ENCODE measurements at places on chromosomes 3 and 15.

GRCh38 chr3:129592381-129593131 lies 13.9 kb downstream of the PLXND1 start:
- no peak for DNase-seq

DNA sequence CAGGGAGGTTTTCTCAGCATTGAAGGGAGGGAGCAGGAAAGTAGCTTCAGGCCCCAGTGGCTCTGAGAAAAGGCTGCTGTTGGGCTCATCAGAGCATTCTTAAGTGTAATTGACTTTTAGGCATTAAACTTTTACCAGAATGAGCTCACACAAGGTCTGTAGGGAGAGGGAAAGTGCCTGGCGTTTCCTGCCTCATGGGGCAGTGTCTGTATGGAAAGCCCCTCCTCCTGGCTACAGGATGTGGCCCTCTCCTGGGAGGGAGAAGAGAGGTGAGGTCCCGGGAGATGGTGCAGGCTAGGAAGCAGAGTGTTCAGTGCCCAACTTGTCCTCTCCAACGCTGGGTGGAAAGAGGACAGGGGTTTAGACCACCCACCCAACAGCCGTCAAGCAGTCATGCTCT lies 21.3 kb upstream of the SCN10A start:
- DNase-seq = no peak

GRCh38 chr15:66252685-66253417 lies 699 bp downstream of the MEGF11 start:
- DNase-seq = no peak

DNA sequence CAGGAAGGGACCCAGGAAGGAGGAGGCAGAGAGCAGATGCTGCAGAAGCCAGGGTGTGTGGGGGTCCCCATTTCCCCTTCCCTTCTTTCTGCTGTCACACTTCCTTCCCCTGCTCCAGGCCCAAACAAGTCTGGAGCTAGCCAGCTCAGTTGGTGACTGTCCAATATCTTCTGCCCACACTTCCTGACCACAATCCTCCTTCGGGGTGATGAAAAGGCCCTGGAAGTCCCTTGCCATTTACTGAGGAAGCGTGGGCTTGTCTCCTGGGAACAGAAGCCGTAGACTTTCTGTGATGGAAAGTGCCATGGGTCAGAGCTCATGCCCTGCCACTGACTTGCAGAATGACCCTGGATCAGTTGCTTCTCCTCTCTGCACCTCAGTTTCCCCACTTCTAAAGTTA lies 39.0 kb downstream of the ANAPC13 start:
- DNase-seq = no peak

DNA sequence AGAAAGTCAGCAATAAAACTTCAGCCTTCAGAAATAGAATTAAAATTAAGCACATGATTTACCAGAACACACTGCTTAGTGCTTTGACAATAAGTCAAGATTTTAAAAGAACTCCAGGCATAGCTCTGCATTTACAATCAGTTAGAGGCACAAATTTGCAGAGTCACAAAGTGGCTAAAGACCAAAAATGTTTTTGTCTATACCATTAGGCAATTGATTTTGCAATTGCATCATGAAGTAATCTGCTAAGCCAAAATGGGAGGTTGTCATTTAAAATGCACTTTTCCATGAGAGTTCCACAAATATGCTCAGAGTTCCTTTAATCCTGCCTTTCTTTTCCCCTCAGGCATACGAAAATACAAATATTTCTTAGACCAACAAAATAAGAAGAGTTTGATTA lies 10.1 kb upstream of the DCP1A start:
- no peak for DNase-seq

- DNase-seq = no peak
Measured at GRCh38 chr3:111676211-111677006, 81.3 kb upstream of the ZBED2 start.

DNA sequence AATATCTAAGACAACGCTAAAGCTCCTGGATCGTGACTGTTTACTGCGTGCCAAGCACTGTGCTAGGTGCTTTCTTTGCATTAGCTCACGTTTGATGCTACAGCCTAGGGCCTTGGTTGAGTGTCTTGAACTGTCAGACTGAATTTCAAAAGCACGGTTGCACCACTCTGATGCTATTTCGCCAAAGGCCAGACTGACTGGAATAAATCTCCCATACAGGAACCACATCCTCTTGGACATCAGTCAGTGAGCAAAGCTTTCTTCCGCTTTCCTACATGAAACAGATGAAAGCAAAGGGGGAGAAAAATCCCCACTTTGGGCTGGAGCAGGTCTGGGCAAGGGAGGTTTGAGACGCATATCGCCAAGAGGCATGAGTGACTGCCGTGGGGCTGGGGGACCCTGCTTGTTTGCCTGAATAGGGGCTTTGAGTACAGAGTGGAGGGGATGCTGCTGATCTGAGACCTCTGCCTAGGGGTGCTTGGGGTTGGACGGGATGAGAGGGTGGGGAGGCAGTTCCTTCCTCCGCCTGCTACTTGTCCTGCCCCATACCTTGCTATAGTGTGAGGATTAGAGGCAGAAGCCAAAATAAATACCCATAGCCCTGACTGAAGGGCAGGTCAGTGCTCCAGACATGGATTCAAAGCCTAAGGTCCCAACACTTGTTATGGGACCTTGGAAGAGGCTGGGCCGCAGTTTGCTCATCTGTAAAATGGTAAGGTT lies 5.3 kb downstream of the FGD5 start:
- no peak for DNase-seq

DNA sequence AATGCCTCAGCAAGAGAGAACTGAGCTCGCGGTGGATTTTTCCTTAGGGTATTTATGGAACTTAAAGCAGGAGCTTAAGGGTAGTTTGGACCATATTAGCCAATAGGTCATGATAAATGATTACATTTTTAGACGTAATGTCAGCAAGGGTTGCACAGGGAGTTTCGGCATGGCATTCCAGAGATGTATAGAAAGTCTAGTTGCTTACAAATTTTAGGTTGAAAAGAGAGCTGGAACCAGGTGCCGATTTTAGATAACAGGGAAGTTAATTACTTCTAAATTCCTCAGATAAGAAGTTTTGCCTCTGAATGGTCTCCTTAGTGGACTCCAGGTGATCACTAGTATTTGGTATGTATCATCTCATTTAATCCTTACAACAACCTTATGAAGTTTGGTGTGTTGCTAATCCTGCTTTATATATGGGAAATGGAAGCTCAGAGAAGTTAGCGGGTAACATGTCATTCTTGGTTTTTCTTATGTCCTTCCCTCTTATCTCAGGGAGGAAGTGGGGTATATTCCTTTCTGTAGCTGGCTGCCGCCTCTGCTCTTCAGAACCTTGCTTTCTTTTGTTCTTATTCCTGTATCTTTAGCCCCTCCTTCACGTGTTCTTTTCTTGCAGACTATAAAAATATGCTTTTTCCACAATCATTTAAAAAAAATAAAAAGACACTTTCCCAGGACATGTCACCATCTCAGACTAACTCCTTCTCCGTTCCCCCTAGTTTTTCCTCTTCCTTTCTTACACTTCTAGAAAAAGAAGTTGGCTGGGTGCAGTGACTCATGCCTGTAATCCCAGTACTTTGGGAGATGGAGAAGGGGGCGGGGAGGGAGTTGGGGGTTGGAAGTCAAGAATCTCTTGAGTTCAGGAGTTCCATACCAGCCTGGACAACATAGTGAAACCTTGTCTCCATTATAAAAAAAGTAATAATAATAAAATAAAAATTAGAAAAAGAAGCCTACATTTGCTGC lies 25.7 kb downstream of the IQGAP1 start:
- no peak for DNase-seq

GRCh38 chr15:79689030-79689429 lies 207.8 kb downstream of the MTHFS start:
- no peak for DNase-seq

- DNase-seq = no peak
Measured at GRCh38 chr15:45268135-45268534, 16.1 kb downstream of the SLC28A2 start.

GRCh38 chr15:78788016-78788660 lies 23.1 kb downstream of the ADAMTS7 start:
- no peak for DNase-seq

GRCh38 chr3:10515884-10516495 lies 10.6 kb upstream of the ATP2B2 start:
- no peak for DNase-seq

DNA sequence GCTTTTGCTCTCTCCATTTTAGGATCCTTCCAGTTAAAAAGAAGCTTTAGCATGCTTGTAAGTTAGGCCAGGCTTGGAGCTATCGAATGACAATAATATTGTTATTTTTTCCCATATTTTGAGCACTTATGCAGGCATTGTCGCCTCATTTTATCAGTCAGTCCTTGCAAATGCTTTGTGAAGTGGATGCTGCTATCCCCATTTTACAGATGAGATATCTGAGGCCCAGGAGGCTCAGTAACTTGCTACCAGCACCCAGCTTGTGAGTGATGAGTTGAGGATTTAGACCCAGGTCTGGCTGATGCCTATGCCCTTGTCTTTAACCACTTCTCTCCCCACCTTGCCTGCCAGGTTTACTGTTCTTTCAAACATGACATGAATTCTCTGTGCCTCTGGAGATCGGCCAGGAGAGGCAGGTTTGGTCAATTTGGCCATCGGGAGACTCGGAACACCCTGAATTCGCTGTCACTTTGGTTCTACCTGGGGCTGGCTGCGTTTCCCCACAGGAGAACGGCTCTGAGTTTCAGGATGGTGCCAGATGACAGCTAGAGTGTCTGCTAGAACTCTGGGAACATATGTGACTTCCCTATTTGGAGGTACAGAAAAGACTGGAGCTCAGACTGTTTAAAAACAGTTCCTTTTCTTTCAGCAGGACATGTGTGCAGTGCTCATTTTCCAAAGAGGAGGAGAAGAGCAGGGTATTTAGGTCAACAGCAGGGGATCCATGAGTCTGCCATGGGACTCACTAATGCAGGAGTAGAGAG lies 25.5 kb upstream of the ZNF710 start:
- no peak for DNase-seq
